ENCODE measurements at places on chromosomes 2 and 18. TPM values are rescaled to one million over a fixed set of nuclear protein-coding genes. Genes with fewer than 3 reads are reported as not detected.

COL6A3 gene
- not detected for total RNA-seq

UGT1A8 gene
- total RNA-seq, result not detected

ANKRD29 gene
- not detected for total RNA-seq

HOXD12 gene
- not detected for total RNA-seq

EFR3B gene
- 0.42 TPM for total RNA-seq

NCKAP5 gene
- not detected for total RNA-seq

ICA1L gene
- total RNA-seq, result 2.4 TPM

DNPEP gene
- 103 TPM for total RNA-seq

GNLY gene
- not detected for total RNA-seq

FIGN gene
- total RNA-seq, result 11.6 TPM

LYPD1 gene
- not detected for total RNA-seq

NEB gene
- total RNA-seq, result 0.24 TPM

REG1B gene
- not detected for total RNA-seq

LRP1B gene
- not detected for total RNA-seq
